ENCODE measurements at places on chromosomes 13 and 19.

DNA sequence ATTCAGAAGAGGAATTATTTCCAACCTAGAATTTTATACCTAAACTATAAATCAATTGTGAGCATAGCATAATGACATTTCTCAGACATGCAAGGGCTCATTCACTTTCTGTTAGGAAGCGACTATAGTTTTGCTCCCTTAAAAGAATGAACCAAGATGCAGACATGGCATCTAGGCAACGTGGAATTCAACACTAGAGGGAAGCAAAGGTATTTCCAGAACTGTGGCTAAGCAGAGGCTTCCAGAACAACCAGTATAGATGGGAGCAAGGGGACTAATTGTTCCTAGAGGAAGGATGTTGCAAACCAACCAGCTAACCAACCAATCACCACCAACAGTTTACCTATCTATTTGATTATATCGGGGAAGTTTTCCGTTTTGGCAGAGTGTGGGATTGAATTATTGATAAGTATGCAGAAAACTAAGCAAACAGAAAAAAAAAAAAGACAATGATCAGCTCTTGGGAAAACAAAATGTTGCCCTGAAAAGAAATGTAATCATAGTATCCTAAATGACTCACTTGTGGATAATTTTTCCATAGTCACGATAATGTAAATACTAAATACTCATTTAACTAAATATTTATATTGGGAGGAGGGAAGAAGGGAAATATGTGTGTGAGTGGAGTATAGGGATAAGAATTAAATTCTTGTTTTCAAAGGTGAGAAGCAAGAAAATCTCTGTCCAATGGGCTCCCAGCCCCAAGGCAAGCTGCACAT is 21.1 kb downstream of the ARL11 start:
- no peak for DNase-seq

- DNase-seq = no peak
These were observed 16.7 kb upstream of the POSTN start for GRCh38 chr13:37615276-37615675.

DNA sequence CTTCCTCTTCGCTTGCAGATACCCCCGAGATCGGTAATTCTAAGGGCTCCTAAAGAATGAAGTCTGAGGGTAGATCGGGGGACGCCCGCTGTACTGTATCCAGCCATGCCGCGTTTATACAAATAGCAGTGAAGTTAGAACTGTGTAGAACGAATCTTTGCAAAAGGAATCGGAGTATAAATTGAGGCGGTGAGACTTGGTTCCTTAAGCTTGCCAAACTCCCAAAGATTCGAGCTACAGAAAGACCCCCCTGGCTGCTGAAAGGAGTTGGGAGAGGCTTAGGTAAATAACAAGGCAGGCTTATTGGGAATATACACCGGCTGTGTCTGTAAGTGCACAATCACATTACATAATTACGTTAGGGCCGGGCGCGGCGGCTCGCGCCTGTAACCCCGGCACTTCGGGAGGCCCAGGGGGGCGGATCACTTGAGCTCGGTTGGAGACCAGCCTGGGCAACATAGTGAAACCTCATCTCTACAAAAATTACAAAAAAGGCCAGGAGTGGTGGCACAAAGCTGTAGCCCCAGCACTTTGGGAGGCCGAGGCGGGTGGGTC is 12.2 kb downstream of the TMEM160 start:
- no peak for DNase-seq

GRCh38 chr19:45122832-45123231 is 29.9 kb downstream of the PPP1R37 start:
- DNase-seq = no peak

Measured in activated CD4-positive, alpha-beta T cell treated with anti-CD3 and anti-CD28 coated beads, Interleukin-2, amount 10 ng/mL, durations not matched to agents 24 days and 14 days (primary cell).